ENCODE measurements at places on chromosomes 16 and 17.

DNA sequence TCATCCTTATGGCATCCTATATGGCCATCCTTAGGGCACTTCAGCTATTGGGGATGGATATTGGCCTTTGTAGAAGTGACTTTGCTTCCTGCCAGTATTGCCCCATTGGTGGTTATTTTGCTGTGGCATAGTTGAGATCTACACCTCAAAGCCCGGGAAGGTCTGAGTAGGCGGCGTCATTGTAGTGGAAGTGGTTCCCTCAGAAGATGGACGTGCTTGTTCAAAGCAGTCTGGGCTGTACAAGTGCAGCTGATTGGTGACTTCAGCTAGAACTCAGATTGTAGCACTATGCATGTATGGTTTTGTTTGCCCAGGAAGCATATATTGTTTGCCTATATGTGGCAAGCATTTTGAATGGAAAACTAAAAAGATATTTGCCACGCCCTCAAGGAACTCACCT lies 83.2 kb downstream of the TMC6 start:
- no peak for DNase-seq

DNA sequence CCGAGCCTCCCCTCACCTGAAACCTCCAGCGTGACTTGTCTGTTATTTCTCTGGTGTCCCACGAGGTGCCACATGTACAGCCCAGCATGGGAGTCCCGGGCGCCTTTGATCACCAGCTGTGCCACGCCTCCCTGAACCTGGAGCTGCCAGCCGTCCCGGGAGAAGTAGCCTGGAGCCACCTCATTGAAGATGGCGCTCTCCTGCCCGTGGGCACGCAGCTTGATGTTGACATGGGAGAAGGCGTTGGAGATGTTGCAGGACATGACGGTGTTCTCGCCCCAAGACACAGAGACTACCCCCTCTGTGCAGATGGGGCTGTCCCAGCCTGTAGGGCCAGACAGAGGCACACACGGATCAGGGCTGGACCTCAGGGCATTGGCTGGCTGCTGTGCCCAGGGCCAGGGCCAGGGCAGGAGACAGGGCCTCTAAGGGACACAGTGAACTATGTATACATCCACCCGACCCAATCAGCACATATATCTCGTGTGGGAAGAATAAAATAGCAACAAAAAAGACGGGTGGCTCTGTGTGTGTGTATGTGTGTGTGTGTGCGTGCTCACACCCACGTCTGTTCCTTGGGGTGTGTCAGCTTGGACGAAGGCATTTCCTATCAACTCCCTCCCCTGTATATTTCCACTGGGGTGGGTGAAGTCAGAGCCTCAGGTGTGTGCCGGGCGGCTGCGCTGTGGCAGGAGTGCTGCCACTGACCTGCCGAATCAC lies 7.3 kb upstream of the CD7 start:
- no peak for DNase-seq

- DNase-seq = no peak
These were observed 2.0 kb downstream of the TBC1D10B start for GRCh38 chr16:30368122-30368791.

DNA sequence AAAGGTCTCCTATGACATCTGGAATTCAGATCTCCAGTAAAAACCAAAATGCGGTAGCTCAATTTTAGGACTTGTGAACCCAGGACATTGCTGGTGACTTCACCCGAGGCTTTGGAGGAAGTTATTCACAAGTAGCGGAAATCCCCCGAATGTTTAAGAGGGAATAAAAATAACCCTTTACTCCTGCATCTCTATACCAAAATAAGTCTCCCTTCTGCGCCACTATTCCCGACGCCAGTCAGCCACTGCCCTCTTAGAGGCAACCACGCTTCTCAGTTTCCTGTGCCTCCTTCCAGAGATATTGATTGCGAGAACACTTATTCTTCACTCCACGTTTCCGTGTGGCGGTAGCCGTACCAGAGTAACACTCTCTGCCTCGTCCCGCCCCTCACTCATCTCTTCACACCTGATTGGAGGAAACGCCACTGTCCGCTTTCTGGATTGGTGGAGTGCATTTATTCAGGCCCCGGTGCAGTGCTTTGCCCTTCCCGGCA lies 27.4 kb downstream of the EMP2 start:
- DNase-seq = no peak

GRCh38 chr16:61792194-61792909 lies 243.9 kb downstream of the CDH8 start:
- DNase-seq = no peak

- DNase-seq = no peak
These were observed 345.7 kb downstream of the HAPSTR1 start for GRCh38 chr16:9437115-9437514.

DNA sequence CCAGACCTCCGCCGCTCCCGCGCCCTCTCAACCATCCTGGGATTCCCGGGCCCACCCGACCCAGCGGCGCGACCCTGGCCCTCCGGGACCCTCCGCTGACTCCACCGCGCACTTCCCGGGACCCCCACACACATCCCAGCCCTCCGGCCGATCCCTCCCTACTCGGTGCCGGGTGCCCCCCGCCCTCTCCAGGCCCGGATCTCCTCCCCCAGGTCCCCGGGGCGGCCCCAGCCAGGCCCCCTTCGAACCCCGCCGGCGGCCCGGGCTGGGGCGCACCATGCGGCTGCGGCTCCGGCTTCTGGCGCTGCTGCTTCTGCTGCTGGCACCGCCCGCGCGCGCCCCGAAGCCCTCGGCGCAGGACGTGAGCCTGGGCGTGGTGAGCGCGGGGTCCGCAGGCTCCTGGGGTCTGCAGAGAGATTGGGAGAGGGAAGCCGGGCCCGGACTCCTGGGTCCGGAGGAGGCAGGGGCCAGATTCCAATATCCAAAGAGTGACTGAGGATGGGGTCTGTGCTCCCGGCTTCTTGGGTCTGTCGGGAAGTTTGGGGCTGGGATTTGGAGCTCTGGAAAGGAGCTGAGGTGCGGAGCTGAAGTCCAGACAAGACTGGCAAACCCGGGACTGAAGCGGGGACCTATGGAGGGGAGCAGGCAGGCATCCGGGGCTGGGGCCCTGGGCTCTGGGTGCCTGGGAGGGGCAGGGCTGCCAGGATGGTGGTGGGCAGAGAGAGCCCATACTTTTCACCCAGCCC lies 453 bp downstream of the MMP25 start:
- no peak for DNase-seq

GRCh38 chr17:83148317-83149028 lies 69.1 kb downstream of the METRNL start:
- no peak for DNase-seq

- DNase-seq = no peak
These were observed 27.2 kb downstream of the MAP2K4 start for GRCh38 chr17:12047681-12048376.

DNA sequence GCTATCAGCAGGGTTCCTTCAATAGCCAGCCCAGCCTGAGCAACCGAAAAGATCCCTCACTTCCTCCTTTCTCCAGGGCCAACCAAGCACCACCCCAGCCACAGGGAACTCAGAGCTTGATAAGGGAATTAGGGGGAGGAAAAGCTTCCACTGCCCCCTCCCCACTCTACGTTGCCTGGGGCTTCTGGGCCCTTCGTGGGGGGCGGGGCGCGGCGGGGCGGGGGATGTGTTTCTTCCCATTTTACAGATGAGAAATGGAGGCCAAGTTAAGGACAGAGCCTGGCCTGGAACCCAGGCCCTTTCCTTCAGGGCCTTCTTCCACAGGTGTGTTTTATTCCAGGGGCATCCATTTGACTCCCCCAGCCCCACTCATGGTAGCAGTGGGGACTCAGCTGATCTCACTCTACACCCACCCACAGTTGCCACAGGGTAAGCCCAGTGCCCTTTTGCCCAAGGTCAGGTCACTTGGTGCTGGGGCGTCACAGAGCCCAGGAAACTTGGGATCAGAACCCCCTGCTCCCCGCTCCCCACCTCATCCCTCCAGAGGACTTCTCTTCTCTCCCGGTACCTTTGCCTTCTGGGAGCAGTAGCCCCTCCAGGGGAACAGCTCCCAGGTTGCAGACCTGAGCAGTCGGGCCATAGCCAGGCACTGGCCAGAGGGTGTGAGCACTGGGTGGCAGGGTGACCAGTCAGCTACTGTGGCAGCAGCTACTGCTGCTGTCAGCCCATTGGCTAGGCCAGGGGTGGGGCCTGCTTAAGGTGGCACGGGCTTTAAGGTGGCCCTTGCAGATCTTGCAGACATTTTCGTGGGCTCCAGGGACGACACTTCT lies at the start of gene LDHD:
Gene LDHD (minus strand): TSS at position 700 of the 830 bp plus-strand sequence. CDS start 60 bp downstream, at position 640.
- DNase-seq = peak; percentile 50

- DNase-seq = no peak
These were observed 907 bp downstream of the TRAPPC2L start for GRCh38 chr16:88857728-88858339.

- no peak for DNase-seq
These were observed 25.3 kb downstream of the USP43 start for GRCh38 chr17:9670596-9670995.

GRCh38 chr16:50266337-50267091 lies at the start of gene ADCY7:
TSS of gene ADCY7 (plus strand) at chr16:50266551. CDS start at chr16:50288180, 21,629 bp downstream.
- DNase-seq = no peak

- peak; percentile 40 for DNase-seq
These were observed 54.4 kb upstream of the PABPN1L start for GRCh38 chr16:88920618-88921590.

GRCh38 chr16:554640-555365 lies 5.4 kb upstream of the PRR35 start:
- DNase-seq = no peak

- DNase-seq = no peak
These were observed 232.7 kb upstream of the CDH5 start for GRCh38 chr16:66133643-66134338.

- no peak for DNase-seq
These were observed 41.4 kb upstream of the BHLHA9 start for GRCh38 chr17:1228781-1229348.

DNA sequence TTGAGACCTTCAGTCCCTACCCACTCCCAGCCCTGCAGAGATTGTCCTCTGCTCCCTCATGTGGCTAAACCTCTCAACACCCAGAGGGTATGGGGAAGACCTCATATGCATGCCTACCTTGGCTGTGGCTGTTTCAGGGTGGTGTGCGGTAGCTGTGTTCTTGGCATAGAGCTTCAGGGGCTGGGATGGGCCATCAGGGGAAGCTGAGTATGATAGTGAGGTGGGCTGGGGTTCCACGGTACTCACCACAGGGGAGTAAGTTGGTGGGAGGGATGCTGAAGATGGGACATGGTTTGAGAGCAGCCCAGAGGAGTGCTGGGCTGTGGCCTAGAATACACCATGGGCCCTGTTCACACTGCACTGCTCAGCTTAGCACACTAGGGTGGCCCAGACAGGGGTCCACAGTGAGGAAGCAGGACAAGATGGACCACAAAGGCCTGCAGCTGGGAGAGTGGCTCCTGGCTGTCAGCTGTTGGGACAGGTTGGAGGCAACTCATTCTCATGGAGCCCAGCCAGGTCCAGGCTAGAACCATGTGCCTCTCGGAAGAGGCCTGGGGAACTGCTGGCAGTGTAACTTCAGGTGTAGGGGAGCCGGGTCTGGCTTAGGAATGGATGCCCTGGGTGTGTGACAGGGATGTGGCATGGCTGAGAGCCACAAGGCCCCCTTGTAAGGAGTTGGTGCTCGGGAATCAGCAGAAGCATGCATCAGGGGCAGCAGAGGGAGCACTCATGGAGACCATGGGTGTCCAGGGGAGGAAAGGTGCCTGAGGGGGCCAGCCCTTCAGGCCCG lies 3.1 kb downstream of the MFAP4 start:
- DNase-seq = no peak

DNA sequence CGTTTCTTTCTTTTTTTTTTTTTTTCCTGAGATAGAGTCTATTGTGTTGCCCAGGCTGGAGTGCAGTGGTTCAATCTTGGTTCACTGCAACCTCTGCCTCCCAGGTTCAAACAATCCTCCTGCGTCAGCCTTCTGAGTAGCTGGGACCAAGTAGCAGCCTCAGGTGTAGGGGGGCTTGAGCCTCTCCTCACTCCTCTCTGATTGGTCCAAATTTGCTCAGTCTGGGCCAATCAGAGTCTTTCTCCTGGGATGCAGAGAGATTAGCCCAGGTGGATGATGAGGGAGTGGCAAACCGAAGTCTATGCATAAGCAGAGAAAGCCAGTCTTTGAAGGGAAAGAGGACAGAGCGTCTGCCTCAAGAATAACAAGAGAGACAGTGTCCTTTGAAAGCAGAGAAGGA lies 99.0 kb downstream of the BMERB1 start:
- DNase-seq = no peak

- no peak for DNase-seq
These were observed 5.7 kb downstream of the CDC6 start for GRCh38 chr17:40293363-40293762.

DNA sequence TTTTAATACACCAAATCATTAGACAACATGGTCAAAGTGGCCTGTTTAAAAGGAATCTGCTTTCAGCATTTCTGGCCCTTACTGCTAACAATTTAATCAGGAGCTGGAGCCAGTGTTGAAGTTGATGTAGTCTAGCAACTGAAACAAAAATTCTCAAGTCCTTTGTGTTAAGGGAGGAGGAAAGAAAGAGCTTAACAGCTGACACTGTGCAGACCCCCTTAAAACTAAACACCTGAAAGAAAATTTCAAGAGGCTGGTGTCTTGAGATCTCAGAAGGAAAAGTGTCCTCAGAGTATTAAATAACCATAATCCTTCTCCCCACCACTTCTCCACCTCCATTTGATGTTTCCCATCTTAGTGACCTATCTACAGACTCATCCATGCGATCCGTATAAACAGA lies 232.1 kb downstream of the FTO start:
- no peak for DNase-seq

DNA sequence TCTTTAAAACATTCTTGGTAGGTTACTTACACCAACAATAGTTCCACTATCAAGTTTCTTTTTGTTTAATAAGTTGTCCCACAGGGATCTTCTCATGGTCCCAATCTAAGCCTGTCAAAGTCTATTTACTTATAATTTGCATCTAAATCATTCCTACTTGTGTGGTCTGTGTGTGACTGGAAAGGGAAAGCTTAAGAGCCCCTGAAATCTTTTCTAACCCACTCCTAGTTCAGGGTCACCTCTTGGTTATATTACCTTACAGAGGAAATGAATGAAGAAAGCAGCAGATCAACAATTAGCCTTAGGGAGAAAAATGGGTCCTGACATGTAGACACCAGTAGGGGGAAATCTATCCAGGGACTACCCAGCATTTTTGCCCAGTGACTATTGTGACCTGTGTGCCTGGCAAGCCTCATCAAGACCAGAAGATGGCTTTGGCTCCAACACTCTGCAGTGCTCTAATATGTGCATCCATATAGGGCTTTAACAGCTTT lies 110.4 kb upstream of the HAS3 start:
- DNase-seq = peak; percentile 37

GRCh38 chr16:15777533-15778203 lies 79.2 kb downstream of the MYH11 start:
- DNase-seq = peak; percentile 18

GRCh38 chr17:30248786-30249185 lies 13.3 kb upstream of the SLC6A4 start:
- DNase-seq = no peak
